ENCODE measurements at places on chromosomes 16 and 17.
A peak's percentile ranks its signal among the peaks of the same experiment; 100 is the strongest.

- peak; percentile 14 for DNase-seq
Measured at GRCh38 chr16:68445458-68445857, 2.9 kb downstream of the SMPD3 start.

DNA sequence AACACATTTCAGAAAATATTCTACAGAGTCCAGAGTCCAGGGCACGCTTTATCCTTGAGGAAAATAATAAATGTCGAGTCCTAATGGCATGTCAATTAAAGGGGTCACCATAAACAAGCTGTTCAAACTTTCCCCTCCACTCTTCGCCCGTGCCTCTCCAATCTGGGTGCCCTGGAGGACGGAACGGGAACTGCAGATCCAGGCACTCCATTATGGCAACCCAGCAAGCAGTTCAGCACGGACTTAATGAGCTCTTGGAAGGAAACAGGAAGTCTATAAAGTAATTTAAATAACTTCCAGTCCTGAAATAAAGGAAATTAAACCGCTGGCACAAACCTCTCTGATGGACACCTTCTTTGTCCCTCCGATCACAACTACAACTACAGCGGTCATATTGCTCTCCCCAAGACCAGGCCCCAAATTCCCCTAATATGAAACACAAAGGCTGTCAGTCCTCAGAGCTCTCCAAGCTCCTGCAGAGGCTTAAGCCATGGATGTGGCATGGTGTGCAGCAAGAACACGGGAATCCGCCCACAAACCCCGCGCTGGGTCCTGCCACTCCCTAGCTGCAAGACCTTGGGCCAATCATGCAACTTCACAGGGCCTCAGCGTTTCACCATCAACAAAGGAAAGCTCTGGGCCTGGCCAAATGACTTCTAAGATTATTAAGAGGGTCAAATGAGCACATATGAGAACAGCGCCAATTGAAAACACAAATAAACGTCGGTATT lies 52.6 kb downstream of the ZFHX3 start:
- DNase-seq: no peak

DNA sequence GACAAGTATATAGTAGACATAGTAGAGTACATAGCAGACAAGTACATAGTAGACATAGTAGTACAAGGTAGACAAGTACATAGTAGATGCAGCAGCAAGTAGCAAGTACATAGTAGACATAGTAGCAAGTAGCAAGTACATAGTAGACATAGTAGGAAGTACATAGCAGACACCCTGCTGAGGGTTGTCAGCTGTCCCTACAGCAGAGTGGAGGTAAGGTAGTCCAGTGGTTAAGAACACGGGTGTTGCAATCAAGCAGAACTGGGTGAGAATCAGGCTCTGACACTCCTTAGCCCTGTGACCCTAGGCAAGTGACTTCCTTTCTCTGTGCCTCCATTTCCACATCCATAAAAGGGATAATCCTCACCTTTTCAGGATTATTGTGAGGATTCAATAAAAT lies 94.7 kb downstream of the NOG start:
- DNase-seq: no peak

DNA sequence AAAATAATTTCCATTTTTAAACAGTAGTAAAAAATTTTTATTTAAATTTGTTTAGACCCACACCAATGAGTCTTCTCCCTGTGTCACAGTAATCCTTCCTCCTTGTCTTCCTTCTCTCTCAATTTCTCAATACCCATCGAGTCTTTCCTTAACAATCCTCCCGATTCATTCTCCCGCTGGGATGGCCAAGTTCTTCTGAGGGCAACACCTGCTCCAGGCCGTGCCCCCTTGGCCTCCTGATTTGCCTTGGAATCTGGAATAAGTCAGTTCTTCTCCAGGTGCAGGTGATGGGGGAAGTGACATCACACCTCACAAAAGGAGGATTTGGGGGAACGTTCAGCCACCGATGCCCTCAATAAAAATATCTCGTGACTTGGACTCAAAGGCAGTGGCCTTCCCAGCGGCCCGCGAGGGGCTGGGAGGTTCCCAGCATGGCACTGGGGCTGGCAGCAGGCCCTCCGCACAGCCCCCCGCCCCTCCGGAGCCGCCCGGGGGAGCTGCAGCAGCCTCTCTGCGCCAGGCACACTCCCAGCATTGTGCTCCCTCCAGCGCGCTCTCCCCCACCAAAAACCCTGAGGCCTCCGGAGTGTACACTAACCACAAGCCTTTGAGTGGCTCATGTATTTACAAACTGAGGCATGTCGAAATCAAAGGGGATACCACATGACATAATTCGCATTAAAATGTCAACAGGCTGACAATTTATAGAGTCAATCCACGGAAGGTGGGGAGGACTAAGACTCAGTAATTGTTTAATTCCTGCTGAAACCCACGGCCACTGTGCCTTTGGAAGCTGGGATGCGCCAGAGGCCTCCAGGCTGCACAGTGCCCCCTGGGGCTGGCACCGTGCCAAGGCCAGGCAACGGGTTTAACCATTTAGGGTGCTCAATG lies 120.5 kb downstream of the ZFHX3 start:
- no peak for DNase-seq

GRCh38 chr17:77441940-77442339 lies 301.2 kb downstream of the SEC14L1 start:
- DNase-seq: no peak

DNA sequence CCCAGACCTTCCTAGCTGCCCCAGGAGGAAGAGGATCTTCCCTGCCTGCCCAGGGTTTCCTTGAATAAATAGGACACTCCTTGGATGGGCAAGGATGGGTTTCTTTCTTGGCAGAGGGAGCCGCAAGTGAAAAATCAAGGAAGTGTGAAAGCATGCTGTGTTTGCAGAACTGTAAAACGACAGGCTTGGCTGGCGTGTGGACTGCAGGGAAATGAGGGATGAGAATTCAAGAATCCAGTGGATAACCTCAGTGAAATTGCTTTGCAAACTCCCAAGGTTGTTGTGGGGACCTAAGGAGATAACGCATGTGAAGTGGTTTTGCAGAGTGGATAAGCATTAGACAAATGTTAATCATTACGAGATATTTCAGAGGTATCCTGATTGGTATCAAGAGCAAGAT lies 20.4 kb downstream of the GPR139 start:
- no peak for DNase-seq

- DNase-seq: no peak
Measured at GRCh38 chr17:30600830-30601494, 123.8 kb downstream of the GOSR1 start.

- DNase-seq: no peak
Measured at GRCh38 chr17:9549215-9549614, 26.4 kb downstream of the STX8 start.

- no peak for DNase-seq
Measured at GRCh38 chr17:35698800-35699199, 32.6 kb upstream of the RASL10B start.

DNA sequence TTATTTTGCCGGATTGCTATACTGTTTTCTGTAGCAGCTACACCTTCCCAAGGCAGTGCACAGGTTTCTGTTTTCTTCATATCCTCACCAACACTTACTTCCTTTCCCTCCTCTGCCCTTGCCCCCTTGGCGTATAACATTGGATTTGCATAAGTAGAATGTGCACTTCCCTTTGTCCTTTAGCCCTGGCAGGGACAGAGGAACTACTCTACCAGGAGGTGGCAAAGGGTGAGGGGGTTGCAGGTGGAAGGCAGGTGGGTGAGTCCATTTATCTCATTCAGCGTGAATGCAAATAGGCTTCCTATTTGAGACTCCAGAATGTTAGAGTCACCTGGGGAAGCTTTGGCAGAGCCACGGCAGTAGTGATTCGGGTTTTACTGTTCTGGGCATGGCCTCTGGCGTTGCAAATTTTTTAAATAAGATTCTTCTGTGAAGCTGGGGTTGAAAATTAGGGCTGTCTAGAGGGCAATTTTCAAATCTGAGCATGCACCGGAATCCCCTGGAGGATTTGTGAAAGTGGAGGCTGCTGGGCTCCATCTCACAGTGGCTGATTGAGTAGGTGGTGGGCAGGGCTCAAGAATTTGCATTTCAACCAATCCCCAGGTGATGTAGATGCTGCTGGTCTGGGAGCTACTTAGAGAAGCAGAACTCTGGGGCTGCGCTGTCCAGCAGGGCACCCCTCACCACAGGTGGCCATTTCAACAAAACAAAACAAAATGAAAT lies 84.7 kb downstream of the PLCG2 start:
- DNase-seq: no peak

DNA sequence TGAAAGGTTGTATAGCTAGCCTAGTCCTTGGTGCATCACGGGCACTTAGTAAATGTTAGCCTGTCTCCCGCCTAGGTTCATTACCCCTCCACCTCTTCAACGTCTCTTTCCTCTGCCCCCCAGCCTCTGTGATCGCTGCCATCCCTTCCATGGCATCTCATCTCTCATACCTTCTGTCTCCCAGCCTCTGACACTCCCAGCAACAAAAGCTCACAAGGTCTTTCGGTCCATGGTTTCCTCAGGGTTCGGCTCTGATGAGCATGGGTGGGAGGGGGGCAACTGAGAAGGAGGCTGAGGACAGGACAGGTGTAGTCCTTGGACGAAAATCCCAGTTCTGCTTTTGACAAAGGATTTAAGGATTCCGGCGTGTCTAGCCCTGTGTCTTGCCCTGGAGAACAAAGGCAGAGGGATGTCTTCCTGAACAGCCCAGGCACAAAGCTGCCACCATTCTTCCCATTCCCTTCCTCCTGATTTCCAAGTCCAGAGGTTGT lies 16.7 kb downstream of the CCR7 start:
- DNase-seq: no peak

DNA sequence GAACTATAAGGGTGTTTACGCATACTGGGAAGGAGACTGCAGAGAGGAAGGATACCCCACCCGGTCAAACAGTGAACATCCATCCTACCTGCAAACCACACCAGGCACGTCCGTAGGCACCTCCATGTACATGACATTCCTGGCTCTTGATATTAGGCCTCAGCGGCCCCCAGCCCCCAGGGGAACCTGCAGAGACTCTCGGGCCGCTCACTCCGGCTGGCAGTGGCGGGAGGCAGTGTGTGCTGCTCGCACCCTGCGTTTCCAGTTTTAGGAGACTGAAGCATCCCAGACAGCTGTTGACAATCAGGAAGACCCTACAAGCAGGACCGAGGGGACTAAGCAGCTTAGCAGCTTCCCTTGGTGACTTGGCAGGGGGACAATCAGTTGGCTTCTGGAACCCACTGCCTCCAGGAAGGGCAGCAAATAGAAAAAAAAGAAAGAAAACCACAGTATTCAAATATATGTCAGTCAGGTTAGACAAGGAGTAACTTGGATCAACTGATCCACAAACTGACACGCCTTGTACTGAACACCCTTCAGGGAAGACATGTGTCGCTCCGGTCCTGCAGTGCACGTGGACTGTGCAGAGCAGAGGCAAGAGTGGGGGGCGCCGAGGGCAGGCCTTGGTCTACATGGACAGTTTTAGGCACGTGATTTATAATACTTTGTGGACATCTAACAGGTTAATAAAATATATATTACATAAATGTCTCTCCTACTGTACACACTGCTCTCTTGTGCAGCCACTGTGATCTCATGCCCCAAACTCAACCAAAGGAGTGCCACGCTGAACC lies 29.9 kb upstream of the CLEC18B start:
- DNase-seq: no peak

- no peak for DNase-seq
Measured at GRCh38 chr16:12160815-12161550, 184.4 kb downstream of the SNX29 start.

DNA sequence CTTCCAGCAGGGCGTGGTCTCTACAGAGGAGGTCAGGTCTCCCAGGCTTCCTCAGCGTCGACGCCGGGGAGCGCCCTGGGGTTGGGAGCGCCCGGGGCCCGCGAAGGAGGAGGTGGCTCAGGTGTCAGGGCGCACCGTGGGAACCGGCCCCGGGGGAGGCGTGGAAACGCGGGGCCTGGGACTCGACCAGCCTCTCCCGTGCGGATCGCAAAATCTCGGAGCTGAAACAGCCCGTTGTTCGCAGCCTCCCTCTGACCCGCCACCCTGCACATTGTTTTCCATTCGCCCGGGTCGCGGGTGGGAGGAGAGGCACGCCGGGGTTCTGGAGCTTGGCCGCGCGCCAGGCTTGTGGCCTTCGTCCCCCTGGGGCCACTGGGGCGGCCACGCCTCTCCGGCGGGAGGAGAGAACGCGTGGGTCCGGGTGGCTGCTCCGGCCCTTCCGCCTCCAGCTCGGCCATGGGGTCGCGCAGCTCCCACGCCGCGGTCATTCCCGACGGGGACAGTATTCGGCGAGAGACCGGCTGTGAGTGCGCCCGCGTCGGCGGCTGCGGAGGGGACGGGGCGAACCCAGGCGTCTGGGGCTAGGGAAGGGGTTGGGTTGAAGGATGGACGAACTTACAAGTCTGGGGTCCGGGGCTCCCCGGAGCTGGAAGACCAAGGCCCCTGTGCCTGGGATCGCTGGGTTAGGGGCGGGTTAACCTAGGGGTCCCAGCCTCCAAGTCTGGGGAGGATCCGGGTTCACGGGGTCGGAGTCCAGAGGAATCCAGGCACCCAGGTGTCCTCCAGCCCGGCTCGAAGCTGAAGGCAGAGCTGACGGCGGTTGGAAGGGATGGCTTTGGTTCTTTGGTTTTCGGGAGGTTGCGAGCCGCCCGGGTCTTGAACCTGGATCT lies at the start of gene CHP2:
Gene CHP2, plus strand, starts transcription at position 433 of the 890 bp plus-strand sequence. Its CDS starts 24 bp downstream, at position 457.
- no peak for DNase-seq

DNA sequence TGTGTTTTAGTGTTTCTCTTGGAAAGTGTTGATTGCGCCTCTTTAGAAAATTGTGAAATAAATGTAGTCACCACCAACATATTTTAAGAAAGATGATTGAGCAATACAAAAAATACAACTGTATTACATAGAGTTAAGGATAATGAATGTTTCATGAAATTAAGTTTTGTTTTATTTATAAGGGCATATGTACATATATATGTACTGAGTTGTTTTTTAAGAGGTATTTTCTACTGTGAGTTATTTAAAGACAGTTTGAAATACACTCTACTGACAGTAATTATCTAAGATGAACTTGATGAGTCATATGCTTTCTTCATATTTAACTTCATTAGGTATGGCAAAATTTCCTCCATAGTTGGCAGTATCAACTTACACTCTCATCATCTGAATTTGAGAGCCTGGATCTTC lies 411.7 kb downstream of the HS3ST3B1 start:
- DNase-seq: no peak

- no peak for DNase-seq
Measured at GRCh38 chr17:16269658-16270057, 52.6 kb downstream of the PIGL start.

GRCh38 chr16:2518823-2519710 lies 1.1 kb upstream of the AMDHD2 start:
- no peak for DNase-seq

DNA sequence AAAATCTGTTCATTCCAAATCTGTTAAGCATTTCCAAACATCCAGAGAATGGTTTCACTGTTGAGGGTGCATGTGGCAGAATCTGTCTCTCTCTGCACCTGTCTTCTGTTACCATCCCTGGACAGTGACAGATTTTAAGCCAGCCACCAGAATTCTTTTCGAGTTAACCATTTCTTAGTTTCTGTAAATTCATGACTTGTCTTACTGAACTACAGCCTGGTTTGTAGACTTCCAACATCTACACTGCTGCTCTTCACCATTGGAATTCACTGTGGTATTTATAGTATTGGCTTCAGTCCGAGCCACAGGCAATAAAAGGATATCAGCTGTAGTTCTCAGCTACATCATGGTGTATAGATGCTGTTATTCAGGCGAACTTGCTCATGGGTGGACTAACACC lies 47.6 kb downstream of the GOSR1 start:
- no peak for DNase-seq
